ENCODE measurements at places on chromosomes 5 and 9. TPM values are rescaled to one million over a fixed set of nuclear protein-coding genes. Genes with fewer than 3 reads are reported as not detected.

Gene GARIN3
- polyA plus RNA-seq = not detected

Gene FBXO4
- polyA plus RNA-seq = 13.4 TPM

Gene MLANA
- 0.54 TPM for polyA plus RNA-seq

Gene CARD9
- polyA plus RNA-seq = 2.4 TPM

Gene SV2C
- polyA plus RNA-seq = 3.0 TPM

Gene IER5L
- 11.6 TPM for polyA plus RNA-seq

Gene ADAMTS12
- 4.2 TPM for polyA plus RNA-seq

Gene SRD5A1
- 9.1 TPM for polyA plus RNA-seq

Gene BTNL8
- polyA plus RNA-seq = 135 TPM
